ENCODE measurements at places on chromosomes 12 and 14.

DNA sequence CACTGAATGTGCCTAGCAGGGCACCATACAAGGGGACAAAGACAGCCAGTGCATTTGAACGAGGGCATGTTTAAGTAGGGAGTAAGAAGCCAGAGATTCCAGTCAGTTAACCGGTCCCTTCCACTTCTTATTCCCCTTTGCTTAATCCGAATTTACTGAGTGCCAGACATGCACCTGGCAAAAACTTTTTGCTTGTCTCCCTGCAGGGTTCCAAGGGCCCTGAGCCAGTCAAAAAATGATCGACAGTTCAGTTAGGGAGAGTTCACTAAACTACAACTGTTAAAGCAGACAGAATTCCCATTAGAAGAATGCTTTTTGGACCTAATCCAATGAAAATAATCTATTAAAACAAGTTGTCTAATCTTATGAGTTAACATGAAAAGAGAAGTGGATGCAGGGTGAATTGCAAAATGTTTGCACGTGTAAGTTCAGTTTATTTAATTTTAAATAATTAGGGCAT lies 193.8 kb downstream of the TMTC2 start:
- no peak for DNase-seq

DNA sequence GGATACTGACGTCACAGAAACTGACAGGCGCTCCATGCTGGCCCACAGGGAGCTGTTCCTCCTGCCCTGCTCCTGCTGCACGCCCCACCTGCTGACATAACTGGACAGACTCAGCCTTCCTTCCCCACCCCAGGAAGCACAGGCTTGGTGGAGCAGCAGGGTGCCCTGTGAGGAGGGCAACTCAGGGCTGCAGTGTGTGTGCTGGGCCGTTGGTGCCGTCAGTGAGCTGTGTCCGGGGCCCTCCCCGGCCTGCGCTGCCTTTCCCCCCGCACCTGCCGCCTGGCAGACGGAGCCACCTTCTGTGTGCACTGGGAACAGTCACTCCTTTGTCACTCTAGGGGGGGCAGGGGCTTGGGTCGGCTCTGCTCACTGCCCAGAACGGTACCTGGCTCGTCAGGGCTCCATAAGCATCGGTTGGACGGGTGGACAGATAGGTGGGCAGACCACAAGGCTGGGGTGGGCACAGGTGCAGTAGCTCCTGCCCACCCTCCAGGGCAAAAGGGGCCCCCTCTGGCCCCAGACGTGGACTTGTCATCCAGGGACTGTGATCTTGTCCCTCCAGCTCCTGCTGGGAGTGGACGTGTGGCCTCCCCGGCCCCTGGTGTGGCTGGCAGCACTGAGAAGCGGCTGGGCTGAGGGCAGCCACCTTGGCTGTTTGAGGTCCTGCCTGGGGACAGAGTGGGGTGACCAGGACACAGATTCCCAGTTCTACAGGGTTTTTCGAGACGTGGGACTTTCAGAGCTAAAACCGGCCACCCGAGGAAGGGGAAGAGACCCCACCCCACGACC lies 32.8 kb downstream of the FBRSL1 start:
- DNase-seq: no peak

DNA sequence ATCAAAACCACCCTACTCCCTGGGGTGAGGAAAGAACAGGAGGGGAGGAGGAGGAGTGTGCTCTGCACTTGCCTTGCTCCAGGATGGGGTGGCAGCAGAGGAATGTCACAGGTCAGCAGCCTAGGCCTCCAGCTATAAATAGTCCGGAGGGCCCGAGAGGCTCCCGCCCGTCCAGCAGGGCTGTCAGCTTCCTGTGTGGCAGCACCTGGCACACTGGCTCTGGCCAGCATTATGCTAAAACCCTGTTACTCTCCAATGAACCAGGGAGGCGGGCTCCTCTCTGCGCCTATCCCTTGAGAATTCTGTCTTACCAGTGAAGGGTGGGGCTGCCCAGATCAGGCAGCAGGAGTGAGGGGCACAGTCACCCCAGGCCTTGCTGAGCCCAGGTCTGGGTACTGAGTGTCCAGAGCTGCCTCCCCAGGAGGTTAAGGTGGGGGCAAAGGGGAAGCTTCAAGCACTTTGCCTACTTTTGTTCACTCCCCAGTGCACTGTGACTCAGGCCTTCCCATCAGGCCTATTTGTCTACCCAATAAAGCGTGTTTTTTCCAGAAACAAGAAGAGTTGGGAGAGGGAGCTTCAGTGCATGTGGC lies 1.2 kb upstream of the COX14 start:
- DNase-seq: peak; percentile 36

DNA sequence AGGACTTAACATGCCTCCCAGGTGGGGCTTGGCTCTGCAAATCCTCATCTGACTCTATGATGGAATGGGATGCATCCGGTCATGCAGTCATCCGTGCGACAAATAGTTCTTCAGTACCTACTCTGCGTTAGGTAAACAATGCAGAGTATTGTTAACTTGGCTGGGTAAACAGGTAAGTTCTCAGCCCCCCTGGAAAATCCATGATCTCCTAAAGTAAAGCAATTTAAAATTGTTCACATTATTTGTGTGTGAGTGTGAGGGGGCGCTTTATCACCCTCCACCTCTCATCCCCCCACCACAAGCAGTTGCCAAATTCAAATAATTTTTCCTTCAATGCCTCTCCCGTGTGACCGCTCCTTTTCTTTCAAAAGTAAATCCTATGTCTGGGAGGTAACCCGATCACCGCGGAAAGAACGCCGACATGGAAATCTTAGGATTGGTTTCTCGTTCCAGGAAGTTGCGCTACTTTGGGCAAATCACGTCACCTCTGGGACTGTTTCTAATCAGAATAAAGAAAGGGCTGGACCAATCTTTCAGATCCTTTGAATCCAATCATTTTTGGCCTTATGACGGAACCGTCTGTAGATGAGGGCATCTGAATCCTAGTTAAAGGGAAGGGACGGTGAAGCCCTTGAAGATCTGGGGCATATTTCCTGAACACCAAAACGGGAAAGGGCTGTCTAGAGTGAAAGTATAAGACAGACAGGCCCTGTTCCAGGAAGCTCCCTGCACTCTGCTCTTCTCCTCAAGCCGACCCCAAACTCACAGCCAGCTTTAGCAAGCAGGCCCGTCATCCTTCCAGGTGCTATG lies 44.0 kb upstream of the SINHCAF start:
- DNase-seq: no peak

GRCh38 chr14:102171173-102172020 lies 31.7 kb downstream of the WDR20 start:
- DNase-seq: no peak

GRCh38 chr12:44240186-44240585 lies 404.3 kb downstream of the TMEM117 start:
- no peak for DNase-seq

GRCh38 chr14:57760896-57761295 lies 105.0 kb downstream of the SLC35F4 start:
- DNase-seq: no peak

DNA sequence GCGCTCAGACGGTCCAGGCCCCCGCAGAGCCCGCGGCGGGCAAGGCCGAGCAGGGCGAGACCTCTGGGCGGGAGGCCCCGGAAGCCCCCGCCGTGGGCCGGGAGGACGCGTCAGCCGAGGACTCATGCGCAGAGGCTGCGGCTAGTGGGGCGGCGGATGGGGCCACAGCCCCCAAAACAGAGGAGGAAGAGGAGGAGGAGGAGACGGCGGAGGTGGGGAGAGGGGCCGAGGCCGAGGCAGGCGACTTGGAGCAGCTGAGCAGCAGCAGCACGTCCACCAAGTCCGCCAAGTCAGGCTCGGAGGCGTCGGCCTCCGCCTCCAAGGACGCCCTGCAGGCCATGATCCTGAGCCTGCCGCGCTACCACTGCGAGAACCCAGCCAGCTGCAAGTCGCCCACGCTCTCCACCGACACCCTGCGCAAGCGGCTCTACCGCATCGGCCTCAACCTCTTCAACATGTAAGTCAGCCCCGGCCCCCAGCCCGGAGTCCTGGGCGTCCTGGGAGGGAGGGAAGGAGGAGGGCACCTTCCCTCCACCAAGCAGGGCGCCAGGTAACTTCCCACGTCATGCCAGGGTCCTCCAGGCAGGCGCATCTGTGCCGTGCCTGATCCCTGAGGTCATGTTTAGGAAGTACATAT lies 72.4 kb downstream of the IQSEC3 start:
- DNase-seq: no peak

DNA sequence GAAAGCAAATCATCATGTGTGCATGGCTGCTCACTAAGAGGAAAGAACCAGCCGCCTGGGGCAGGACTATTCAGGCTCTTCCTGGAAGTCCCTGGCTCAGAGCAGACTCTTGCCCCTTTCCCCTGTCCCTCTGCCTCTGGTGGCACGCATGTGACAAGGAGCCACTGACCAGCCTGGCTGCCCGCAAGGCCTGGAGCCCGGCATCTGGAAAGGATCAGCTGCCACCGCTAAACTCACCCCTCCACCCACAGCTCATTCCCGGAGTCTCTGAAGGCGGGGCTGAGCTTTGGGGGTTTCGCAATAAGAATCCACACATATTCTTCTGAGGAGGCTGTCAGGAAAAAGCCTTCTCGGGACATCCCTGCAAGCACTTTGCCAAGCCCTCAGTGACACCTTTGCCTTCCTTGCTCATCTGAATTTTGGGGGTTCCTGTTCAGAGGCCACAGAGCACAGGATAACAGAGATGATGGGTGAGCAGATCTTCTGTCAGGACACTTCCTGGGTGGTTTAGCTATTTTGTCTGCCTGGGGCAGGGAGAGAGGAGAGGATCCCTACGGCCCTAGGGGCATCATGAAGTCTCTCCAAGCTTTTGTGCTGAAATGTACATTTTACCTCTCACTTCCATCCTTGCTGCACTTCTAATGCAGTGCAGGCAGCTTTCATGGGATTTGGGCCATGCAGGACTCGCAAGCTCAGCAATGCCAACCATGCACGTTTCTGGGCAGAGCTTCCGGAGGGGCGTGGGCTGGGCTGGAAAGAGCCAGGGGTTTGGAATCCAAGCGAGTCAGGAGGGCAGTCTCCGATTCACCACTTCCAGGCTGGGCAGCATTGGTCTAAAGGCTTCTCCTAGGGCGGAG lies 124.8 kb upstream of the MAP1LC3B2 start:
- DNase-seq: peak; percentile 78

All from BE2C (cell line).